ENCODE measurements at places on chromosomes 1 and 21. TPM values are rescaled to one million over a fixed set of nuclear protein-coding genes. Genes with fewer than 3 reads are reported as not detected.

GRCh38 chr1:165635329-165635728 is 4.3 kb downstream of the MGST3 start:
- DNase-seq: no peak

ACTN2 gene
- 1.3 TPM for polyA plus RNA-seq

IFI44L gene
- 8.7 TPM for polyA plus RNA-seq

LCE1C gene
- polyA plus RNA-seq: not detected

DNA sequence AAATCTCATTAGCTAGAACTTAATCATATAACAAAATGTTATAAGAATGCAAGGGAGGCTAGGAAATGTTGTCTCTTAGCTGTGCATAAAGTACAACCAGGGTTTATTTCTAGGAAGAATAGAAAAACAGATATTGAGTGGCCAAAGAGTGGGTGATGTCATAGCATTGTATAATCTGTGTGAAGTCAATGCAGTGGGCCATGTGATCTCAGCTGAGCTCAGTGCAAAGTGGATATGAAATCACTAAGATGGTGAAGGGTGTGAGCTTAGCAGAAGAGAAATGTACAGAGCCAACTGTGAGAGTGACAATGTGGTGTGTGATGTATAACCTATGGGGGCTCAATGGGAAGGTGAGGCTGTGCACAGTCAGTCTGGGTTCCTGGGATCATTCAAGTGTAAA is 29.7 kb upstream of the DUSP23 start:
- no peak for DNase-seq

SLC30A2 gene
- 4.2 TPM for polyA plus RNA-seq

GRCh38 chr1:219414250-219414649 is 198.7 kb downstream of the ZC3H11B start:
- DNase-seq: no peak

- DNase-seq: no peak
Measured at GRCh38 chr21:16597753-16598152, 868.0 kb downstream of the USP25 start.

CAPN8 gene
- polyA plus RNA-seq: 1.0 TPM

DNA sequence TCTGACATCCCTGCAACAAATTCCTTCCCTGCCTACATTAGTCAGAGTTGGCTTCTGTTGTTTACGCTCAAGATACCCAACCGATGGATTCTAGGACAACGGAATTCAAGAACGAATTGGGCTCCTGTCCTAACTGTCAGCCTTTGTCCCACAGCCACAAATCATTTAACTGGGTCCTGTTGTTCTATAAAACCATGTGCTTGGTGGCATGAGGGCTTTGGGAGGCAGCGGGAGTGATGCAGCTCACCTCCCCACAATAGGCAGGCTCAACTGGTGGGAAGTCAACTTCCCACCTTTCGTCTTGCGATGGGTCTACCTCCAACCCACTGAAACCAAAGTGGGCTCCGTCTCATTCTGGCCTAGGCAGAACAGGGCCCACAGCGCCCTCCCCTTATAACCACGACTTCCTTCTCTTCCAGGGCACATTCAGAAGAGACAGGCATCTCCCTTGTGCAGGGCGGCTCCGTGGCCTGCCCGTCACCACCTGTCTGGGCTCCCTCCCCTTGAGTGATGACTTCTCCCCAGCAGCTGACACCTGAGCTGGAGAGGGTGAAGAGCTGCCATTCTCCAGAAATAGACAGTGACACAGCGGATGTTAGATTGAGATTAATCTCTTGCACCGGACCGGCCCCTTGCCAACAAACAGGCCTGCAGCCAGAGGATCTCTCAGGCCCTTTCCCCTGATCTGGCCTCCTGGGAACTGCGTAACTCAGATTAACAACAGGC is 26.5 kb downstream of the LRRC38 start:
- no peak for DNase-seq

- DNase-seq: no peak
Measured at GRCh38 chr1:54984131-54984842, 3.9 kb downstream of the TMEM61 start.

HSPB7 gene
- 2.7 TPM for polyA plus RNA-seq
